ENCODE measurements at places on chromosomes 7 and 10.

DNA sequence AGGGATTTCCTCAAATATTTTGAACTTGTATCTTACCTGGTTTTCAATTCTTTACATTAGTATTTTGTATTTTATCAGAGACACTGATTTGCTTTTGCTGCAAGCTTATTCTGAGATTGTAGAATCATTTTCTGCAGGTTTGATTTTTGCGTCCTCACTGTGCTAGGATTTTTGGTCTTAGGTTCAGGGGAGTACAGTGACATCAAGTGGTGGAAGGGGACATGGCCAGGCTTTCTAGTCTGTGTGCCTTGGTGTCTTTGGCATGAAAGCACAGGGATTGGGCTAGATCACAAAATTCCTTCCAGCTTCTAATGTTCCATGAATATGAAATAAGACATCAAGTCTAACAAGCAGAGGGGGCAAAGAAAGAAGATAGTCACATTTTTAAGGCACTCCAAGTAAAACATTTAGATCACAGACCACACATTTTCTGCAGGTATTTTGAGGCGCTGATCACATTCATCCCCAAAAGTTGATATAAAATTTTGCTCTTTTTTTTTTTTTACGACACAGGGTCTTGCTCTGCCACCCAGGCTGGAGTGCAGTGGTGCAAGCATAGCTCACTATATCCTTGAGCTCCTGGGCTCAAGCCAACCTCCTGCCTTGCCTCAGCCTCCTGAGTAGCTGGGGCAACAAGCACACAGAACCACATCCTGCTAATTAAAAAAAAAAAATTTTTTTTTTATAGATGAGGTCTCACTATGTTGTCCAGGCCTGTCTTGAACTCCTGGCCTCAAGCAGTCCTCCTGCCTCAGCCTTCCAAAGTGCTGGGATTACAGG lies 124.4 kb downstream of the PON1 start:
- peak; percentile 51 for DNase-seq

- DNase-seq = no peak
Measured at GRCh38 chr7:34755008-34755407, 97.0 kb downstream of the NPSR1 start.

GRCh38 chr10:89226891-89227290 lies 19.8 kb upstream of the CH25H start:
- DNase-seq = no peak

DNA sequence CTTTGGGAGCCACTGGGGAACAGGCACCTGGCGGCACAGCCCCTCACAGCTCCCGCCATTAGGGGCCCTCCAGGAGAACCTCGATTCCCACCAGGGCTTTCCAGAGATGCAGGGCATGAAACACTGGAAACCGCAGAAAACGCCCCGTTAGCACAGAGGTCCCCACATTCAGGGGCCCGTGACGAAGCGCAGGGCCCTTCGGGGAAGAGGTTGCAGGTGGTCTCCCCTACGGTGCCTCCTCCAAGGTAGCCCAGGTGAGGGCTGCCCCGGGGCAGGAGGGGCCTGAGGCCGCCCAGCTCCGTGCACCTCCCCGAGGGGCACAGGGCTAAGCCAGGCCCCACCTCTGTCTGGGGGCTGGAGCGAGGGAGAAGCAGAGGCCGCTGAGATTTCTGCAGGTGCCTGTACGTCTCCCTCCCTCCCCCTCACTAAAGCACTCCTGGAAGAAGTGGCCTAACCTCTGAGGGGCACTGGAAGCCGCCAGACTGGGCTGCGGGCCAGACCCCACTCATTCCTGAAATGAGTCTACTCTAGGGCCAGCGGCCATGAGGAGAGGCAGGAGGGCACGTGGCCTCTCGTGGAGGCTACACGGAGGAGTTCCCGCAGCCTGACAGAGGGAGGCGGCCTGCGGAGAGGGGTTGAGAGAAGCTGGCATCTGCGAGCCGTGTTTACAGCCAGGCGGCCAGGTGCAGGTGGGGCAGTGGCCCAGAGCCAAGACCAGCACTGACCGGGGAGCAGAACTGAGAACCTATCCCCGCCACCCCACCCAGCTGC lies 6.9 kb downstream of the PDGFA start:
- no peak for DNase-seq

- DNase-seq = peak; percentile 73
Measured at GRCh38 chr10:119896937-119897770, 4.6 kb downstream of the SEC23IP start.

- peak; percentile 65 for DNase-seq
Measured at GRCh38 chr10:60732807-60733516, 45.3 kb upstream of the CDK1 start.

- no peak for DNase-seq
Measured at GRCh38 chr7:73342645-73343044, 14.7 kb downstream of the FKBP6 start.

DNA sequence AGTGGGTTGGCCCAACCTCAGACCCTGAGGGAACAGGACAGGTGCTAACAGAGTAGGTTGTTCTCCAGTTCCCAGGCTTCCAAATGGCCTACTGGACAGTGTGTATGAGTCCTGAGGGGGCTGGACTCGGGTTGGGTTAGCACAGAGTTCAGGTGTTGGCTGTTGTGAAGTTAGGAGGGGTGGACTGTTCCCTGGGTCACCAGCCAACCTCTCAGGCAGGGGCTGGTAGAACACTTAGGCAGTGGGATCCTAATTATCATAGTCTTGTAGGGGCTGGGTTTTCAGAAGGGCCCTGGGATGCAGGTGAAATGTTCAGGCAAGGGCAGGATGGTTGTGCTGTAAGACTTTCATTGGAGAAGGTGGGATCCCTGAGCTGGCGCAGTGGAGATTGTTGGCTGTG lies 293.0 kb downstream of the ZWINT start:
- no peak for DNase-seq

- DNase-seq = no peak
Measured at GRCh38 chr7:35736725-35737124, 41.8 kb upstream of the HERPUD2 start.

GRCh38 chr10:9342885-9343570 lies 1288.5 kb downstream of the GATA3 start:
- no peak for DNase-seq

GRCh38 chr10:87987206-87987605 lies 123.8 kb downstream of the PTEN start:
- DNase-seq = no peak

- DNase-seq = no peak
Measured at GRCh38 chr7:150860978-150861295, 8.6 kb downstream of the AOC1 start.

- DNase-seq = no peak
Measured at GRCh38 chr7:112790586-112791003, 402 bp upstream of the TMEM168 start.

All from ovary (tissue), 10 donors.